ENCODE measurements at places on chromosomes 7 and 10. TPM values are rescaled to one million over a fixed set of nuclear protein-coding genes. Genes with fewer than 3 reads are reported as not detected.

- no peak for DNase-seq
Measured at GRCh38 chr7:50418526-50419290, 31.4 kb downstream of the FIGNL1 start.

DNA sequence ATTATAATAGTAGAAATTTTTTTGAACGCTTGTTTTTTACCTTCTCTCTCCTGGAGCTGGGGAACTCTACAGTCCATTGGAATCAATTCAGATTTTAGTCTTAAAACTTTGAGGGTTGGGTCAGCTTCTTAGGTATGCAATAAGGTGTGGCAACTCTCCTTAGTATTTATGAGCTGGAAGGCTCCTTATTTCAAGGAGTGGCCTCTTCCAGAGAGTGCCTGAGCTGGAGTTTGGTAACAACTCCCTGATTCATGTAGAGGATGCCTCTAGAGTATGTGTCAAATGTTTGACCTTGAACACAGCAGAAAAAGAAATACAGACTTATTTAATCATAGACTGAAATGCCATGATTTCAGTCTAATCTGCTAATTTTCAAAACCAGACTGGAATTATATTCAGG is 11.1 kb downstream of the CDK14 start:
- no peak for DNase-seq

DNA sequence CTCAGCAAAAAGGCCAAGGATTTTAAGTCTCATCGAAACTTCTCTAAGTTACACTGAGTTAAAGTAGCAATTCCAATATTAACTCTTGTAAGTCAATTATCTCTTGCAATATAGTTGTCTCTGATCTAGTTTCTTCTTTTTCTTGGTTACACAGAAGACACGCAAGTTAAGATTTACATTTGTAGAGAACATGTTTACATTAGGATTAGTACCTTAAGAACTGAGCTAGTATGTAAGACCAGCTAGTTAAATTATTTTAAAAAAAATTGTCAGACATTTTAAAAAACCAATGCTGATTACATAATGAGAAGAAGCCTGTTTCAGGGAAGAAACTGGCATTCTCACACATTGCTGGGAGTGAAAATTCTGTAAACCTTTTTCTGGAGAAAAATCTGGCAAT is 31.4 kb downstream of the FRA10AC1 start:
- no peak for DNase-seq

DNA sequence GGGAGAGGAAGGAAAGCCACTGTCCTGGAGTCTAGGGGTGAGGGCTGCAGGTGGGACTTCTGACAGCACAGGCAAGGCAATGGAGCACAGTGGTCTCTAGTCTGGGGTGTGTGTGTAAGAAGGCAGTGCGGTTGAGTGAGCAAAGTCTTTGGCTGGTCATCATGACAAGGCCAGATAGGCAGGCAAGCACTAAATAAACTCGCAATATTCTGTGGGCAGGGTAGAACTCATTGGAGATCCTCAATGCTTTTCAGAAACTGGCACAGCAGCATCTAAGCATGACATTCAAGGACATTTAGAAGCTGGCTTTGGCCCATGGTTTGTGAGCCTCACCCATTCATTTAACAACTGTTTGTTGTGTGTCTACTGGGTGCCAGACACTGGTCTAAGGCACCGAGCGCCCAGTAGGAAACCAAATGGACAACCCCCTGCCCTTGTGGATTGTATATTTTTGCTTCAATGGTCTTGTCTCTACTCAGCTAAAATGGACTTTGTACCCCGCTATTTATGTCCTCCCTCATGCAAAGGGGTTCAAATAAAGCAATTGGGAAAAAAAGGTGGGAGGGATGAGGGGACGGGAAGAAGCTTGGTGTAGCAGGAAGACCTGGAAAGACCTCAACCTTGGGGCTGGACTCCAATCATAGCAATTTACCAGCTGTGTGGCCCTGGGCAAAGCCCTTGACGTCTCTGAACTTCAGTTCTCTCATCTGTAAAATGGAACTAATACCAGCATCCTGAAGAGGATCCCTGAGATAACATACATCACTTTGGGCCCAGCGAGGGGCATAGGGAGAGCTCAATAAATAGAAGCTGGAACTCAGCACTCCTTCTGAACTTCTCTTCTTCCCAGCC is 116.0 kb downstream of the NEURL1 start:
- no peak for DNase-seq

- no peak for DNase-seq
Measured at GRCh38 chr7:157785486-157786186, 448.8 kb downstream of the DNAJB6 start.

DNA sequence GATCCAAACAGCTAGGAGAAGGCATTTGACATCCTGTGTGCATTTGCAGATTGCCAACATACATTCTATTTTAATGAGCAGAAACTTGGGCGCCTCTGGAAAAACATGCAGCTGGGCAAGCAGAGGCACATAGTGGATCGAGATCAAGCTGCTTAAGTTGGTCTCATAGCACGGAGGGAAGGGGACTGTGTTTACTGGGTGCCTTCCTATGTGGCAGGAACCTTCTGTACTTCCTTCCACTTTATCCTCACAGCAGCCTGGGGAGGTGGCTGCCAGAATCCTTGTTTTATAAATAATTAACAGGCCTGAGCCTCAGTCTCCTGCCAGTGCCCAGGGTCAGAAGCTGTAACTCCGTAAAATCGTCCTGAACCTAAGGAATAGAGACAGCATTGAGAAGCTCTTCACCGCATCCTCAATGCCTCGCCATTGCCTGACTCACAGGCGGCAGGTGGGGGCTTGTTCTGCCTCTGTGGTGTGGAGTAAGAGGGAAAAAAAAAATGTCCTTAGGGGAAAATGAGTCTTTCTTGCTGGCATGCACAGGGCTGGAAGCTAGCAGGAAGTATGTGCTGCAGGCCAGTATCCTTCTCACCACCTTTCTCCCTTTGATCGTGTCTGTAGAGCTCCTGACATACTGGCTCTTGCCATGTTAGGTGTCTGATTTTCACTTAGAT is 6.2 kb downstream of the VWA2 start:
- no peak for DNase-seq

Gene RPS24
- 1,219 TPM for total RNA-seq

Gene UBTD1
- 10.2 TPM for total RNA-seq

Gene BMPER
- total RNA-seq, result 0.54 TPM

DNA sequence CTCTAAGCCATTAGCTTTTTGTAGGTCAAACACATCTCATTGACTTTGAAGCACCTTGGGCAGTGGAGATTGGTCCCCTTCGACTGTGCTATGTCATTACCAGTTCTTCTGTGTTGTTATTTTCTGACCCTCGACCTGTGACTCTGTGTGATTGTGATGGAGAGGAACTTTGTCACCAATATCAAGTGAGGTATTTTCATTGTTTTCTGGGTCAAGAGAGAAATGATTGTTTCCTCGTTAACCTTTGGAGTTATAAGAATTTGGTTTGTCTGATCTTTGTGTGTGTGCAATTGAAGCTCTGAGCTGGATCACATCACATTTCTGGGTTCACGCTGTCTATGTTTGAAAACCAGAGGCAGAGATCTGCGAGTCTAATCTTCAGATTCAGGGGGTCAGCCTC is 432.2 kb upstream of the KLF6 start:
- DNase-seq, result no peak

DNA sequence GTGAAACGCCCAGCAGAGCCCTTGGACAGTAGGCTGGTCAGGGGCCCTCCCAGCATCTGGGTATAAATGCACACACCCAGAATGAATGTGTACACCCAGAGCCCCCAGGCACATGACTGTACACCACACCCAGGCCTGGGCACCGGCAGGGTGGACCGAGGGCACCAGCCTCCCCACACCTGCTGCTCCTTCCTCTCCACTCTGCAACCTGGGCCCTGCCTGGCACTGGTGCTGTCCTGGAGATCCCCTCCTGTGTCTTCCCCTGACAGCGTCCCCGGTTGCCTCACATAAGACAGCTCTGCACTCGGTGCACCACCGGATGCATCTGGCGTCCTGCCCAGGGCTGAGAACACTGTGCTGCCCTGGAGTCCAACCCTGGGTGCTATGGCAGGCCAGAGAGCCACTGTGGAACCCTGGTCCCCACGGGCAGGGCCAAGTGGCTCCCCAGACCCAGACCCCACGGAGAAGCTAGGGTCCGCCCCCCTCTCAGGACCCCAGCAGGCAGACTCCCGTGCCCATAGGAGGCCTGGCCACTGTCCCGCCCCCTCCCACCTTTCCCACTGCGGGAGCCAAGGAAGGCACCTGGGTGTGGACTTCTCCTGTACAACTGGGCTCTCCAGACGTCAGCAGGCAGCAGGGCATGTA is 6.6 kb downstream of the RASGEF1A start:
- no peak for DNase-seq

DNA sequence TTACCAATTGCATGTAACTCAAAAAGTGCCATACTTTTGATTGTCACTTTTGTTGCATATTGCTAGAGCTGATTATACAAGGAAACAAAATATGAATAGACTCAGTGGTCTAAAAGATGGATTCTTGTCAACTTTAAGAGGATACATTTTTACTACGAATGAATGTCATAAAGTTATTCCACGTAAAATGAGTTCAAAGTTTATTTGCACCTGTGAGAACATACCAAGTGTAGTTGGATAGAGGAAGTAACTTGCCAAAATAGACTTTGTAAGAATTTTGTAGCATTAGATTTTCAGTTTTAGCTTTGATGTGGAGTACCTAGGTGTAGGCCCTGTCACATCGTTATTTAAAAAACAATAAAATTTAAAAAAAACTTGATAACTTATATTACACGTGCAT is 106.2 kb downstream of the PHF14 start:
- DNase-seq, result no peak

DNA sequence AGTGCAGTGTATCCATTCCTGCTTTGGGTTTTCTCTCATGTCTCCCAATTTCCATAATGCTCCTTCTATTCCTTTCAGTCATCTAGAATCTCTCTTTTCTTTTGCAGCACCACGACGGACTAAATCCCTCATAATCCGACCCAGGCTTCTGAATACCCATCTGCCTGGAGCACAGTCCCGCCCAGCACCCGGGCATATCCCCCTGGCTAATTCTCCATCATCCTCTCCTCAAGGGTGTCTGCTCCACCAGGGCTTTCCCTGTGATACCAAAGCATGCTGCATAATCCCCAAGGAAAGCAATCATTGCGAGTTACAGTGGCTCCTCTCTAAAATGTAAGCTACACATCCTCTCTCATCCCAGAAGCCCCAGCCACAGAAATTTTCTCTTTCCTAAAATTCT is 321.9 kb downstream of the CCDC3 start:
- no peak for DNase-seq

GRCh38 chr10:21403256-21404015 is 122.0 kb downstream of the SKIDA1 start:
- no peak for DNase-seq

DNA sequence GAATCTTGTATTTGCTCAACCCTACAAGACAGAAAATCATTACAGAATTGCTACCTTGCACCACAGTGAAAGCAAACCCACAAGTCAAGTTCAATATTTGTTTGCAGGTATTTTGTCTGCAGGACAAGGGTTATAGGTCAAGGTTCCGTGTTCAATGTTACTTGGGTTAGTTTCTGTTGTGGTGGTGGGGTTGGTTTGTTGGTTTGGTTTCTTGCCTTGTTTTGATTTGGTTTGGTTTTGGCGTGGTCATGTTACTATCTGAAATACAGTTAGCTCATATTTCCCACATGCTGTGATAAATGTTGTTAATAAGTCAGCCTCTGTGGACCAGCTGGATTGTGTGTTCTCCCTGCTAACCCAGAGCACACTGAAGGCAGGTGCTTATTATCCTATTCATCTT is 75.6 kb upstream of the INSIG1 start:
- DNase-seq, result no peak

Gene ANKRD61
- not detected for total RNA-seq

- no peak for DNase-seq
Measured at GRCh38 chr7:149849174-149849573, 11.0 kb downstream of the ZNF862 start.

Gene EBLN1
- not detected for total RNA-seq

GRCh38 chr10:43322331-43322730 is 49.1 kb upstream of the FXYD4 start:
- DNase-seq, result no peak

- no peak for DNase-seq
Measured at GRCh38 chr7:8133188-8133848, 128.6 kb downstream of the ICA1 start.

Gene BZW2
- total RNA-seq, result 40.9 TPM

- DNase-seq, result no peak
Measured at GRCh38 chr7:29454899-29455451, 108.7 kb upstream of the PRR15 start.

GRCh38 chr10:100996678-100997359 is 2.8 kb upstream of the LZTS2 start:
- DNase-seq, result no peak

DNA sequence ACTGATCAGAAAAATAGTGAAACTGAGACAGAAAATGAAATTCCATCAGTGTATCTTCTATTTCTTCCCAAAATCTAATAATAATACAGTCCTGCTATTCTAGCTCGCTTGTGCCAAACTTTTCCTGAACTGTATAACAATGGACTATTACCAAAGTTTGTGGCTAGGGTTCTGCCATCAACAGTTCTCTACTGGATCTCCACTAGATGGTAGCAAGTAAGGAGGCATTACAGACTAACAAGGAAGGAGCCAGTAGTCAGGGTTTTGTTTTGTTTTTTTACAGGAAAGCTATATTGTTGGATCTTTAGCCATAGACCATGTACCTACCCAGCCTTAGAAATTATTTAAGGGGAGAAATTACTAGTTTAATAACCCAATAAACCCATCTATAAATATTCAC is 10.8 kb downstream of the MTERF1 start:
- no peak for DNase-seq

DNA sequence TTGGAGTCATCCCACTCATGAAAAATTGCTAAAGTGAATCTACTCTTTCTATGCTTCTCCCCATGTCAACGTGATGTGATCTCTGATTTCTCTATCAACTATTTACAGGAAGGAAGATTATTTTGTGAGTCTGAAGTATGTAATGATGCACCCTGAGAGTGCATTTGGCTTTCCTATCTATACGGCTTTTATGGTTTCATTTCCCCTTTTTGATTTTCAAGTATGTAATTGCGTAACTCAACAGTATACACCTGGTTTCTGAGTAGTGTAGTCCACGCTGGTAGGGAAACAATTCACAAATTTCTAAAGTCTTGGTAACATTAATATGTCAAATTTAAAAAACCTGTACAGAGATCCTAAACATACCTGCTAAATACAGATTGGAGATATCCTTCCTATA is 194.7 kb upstream of the SEMA3A start:
- no peak for DNase-seq

Gene CUZD1
- not detected for total RNA-seq

Gene C10orf67
- total RNA-seq, result not detected

Gene PDE6C
- not detected for total RNA-seq

Gene SFRP5
- total RNA-seq, result 0.41 TPM

Gene CCNJ
- total RNA-seq, result 6.5 TPM

Gene ADAMTS14
- 1.3 TPM for total RNA-seq

Measured in thoracic aorta (tissue), 2 donors.